COR-L47 (cell line): ENCODE measurements at places on chromosomes 1 and 21.

- DNase-seq, result no peak
Measured at GRCh38 chr1:162141281-162142054, 72.0 kb downstream of the NOS1AP start.

- DNase-seq, result no peak
Measured at GRCh38 chr1:96409087-96409486, 312.5 kb upstream of the PTBP2 start.

DNA sequence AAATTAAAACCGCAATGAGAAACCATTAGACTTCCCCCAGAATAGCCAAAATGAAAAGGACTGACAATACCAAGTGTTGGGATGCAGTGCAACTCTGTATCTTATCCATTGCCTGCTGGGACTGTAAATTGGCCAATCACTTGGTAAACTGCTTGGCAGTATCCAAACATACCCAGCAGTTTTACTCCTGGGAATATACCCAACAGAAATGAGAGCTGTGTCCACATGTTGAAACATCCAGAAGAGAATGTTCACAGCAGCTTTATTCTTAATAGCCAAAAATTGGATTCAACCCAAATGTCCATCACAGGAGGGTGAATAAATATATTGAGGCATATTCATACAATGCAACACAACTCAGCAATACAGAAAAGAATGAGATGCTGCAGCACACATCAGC lies 13.7 kb upstream of the FAM20B start:
- DNase-seq, result no peak

DNA sequence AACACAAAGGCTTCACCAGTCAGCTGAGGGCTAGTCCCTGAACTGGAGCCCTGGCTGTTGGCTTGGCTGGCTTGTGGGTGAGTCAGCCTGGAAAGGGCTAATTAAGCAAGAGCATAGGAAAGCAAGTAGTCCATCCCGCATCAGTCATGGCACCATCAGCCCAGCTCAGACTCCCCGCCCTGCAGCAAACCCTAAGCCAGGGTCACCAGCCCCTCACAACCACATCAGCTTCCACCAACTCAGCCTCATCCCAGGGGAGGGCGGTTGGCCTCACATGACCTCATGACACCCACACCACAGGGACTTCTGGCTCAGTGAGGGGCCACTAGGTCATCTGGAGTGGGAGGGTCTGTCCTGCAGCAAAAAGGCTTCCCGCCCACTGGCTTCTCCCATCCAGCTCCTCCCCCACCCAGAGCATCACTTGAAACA lies 7.0 kb upstream of the SPATC1L start:
- no peak for DNase-seq

DNA sequence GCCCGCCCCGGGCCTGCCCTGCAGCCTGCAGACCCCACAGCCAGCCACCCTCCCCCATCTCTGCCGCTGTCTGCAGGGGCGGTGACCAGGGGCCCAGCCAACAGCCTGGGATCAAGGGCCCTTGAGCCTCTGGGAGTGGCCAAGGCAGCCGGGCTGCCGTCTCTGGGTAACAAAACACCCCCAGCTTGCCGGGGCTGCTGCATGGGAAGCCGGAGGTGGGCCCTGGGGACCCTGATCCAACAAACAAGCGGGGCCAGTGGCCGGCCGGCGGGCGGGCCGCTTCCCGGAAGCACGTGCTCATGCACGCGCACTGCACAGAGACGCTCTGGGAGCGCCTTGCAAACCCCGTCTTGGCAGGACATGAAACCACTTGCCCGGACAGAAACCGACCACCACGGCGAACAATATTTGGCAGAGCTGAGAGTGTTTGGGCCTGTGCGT lies 13.2 kb downstream of the MEGF6 start:
- DNase-seq, result no peak

- peak; percentile 12 for DNase-seq
Measured at GRCh38 chr1:55209247-55209646, 5.9 kb downstream of the USP24 start.

GRCh38 chr1:67465375-67465774 lies 35.2 kb upstream of the SERBP1 start:
- DNase-seq, result no peak

DNA sequence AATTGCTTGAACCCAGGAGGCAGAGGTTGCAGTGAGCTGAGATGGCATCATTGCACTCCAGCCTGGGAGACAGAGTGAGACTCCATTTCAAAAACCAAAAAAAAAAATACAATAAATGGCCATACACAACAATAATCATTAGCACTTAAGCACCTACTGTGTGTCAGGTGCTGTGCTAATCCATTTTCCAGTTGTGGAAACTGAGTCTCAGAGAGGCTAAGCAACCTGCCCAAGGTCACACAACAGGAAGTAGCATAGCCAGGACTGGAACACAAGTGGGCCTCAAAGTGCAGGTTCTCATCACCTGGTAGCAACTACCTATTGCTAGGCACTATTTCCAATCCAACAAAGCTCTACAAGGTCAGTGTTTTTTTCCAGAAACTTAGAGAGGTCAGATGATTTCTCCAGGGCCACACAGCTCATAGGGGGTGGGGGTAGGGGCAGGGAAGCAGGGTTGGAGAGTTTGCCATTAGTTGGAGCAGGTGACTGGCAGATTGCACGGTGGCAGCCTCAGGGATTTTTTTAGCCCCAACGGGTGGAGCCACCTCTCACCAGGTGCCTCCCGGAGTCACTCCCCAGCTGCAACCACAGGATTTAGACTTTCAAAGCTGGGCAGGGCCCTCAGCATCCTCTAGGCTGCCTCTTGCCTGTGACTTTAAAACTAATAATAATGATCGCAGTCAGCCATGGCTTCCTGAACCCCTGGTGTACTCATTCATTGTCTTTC lies 52.5 kb upstream of the ID3 start:
- peak; percentile 22 for DNase-seq

GRCh38 chr1:109229531-109230127 lies 15.9 kb downstream of the SARS1 start:
- DNase-seq, result peak; percentile 97

GRCh38 chr1:167086033-167086432 lies 4.1 kb downstream of the GPA33 start:
- no peak for DNase-seq

- DNase-seq, result no peak
Measured at GRCh38 chr1:156849151-156849496, 9.8 kb downstream of the INSRR start.

DNA sequence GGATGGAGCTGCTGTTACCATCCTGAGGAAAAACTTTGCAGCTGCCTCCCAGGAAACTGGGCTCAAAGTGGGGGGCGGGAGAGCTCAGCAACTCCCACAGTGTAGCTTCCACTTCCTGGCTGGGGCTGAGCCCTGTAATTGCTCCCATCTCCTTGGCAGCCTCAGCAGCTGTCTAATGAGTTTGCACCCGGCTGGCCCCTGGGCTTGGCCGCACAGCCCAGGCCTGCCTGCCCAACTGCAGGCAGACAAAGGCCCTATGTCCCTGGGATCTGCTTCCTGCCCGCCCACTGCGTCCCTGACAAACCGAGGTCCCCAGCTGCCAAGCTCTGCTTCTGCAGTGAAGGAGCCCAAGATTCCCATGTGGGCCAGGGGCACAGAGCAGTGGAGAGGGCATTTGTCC lies 30.1 kb downstream of the EDN2 start:
- peak; percentile 78 for DNase-seq

GRCh38 chr1:79150576-79150975 lies 144.0 kb upstream of the ADGRL4 start:
- DNase-seq, result no peak

GRCh38 chr1:14543191-14543840 lies 55.2 kb upstream of the KAZN start:
- DNase-seq, result no peak

GRCh38 chr1:227775841-227776240 lies 39.6 kb upstream of the PRSS38 start:
- no peak for DNase-seq

GRCh38 chr1:156889802-156890580 lies 3.5 kb upstream of the PEAR1 start:
- peak; percentile 80 for DNase-seq

DNA sequence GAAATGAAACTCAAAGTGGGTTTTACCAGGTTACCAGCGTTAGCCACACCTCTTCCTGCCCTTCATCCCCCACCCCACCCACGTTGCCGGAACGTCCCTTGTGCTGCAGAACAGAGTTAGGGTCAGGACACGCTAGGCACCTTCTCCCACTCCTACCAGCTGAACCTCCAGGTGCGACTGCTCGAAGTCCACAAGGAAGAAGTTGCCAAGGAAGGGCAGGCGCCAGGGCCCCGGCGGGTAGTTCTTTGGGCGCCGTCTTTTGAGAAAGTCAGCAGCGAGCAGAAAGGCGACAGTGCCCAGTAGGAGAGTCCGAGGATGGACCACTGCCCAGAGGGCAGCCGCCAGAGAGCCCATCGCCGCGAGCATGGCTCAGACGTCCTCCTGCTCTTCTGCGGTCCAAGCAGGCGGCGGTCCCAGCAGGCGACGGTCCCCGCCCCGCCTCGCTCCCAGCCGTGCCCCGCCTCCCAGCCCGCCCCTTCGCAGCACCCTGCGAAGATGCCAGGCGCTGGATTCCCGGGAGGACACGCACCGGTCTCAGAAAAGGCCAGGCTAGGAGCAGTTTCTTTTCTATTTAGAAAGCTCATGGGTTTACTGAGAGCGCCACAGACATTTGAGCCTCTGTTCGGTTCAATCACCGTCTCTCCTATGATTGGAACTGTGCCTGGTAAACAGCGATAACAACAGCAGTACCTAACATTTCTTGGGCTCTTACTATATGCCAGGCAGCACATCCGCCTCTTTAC lies at the start of gene CYP2J2:
Gene CYP2J2 (minus strand): TSS at position 393 of the 743 bp plus-strand sequence. CDS start 27 bp downstream, at position 366.
- DNase-seq, result peak; percentile 28

GRCh38 chr1:153505576-153505975 lies 30.2 kb downstream of the S100A6 start:
- DNase-seq, result no peak

DNA sequence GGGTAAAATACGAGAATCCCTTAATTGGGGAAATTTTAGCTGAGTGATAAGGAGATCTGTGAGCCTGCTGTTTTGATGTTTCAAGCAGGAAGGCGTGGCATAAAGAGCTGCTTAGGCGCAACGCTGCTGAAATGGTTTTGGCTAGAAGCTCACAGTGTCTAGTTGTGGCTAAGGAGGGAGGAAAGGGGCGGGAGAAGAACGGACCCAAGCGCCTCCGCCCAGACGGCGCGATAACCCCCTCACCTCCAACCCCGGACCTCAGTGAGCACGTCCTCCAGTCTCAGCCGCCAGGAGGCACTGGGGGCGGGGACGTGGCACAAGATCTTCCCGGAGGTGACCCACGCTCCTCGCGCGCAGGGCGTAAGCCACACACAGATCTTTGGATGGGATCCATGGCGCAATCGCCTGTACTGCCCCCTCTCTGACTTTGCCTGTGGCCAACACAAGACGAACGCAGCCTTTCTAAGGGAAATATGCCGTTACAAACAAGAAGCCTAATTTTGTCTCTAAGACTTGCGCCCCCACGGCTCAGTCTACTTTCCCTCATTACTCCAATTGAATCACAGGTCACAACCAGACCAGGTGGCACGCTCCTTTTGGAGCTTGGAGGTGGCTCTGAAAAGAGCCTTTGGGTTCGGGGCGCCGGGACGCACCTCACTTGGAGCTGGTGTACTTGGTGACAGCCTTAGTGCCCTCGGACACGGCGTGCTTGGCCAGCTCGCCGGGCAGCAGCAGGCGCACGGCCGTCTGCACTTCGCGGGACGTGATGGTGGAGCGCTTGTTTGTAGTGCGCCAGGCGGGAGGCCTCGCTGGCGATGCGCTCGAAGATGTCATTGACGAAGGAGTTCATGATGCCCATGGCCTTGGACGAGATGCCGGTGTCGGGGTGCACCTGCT lies 23.4 kb upstream of the RNF187 start:
- peak; percentile 31 for DNase-seq

GRCh38 chr1:157274698-157275534 lies 136.7 kb upstream of the ETV3 start:
- DNase-seq, result no peak

DNA sequence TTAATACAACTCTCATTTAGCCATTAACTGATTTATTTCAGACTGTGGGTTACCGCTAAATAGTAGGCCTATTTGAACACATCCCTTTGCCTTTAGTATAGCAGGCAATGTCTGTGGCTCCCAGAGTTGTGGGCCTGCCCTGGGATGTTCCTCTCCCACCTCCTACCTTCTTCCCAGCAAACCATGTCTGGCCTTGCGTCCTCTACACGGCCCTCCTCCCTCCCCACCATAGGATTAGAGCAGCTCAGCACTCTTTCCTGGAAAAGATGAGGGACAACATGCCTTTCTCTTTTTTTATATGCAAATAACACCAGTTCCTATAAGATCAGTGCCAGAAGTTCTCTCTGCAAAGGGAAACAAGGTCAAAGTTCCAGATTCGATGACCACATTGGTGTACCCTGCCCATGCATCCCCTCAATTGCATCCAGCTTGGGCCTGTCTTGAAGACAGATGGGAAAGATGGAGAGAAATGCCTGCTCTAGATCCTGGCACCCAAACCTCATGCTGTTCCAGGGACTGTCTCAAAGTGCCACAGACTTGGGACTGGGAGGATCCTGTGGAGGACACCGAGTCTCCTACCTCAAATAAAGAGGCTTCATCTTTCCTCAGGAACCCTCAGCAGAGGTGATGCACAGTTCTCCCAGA lies 57.2 kb downstream of the CD46 start:
- no peak for DNase-seq

DNA sequence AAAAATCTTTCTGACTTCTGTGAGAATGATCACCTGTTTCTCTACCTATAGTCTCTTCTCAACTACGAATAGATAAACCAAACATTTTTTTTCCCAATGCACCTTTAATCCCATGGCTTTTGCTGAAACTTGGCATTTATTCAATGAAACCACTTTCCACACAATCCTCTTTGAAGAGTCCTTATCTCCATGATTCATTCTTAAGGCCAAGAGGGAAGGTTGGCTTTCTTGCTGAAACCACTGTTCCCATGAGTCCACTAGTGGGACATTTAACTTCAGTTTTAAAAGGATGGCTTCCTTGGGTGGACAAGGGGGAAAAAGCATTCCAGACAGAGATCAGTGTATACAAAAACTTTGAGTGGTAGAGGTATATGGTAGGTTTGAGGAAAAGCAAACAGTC lies 73.6 kb downstream of the CRB1 start:
- DNase-seq, result no peak

DNA sequence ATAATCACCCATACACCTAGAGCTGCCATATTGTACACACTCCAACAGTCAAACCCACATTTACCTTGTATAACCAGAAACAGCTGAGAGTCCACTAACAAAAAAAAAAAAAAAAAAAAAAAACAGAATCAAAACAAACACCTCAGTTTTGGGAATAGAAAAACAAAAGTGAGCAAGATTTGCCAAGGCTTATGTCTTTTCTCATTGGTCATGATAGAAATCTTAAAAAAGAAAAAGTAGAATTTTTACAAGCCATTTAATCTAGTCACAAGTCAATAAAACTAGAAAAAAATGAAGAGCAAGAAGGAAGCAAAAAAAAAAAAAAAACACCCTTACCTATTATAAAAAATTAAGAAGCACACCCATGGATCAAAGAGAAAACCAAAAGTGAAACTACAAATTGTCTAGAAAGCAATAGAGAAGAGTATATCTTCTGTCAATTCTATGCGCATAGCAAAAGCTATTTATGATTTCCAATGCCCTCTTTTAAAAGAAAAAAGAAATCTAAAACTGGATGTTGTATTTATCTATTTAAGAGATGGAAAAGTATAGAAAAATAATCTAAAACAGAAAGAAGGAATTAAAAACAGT lies 113.2 kb upstream of the GALNT2 start:
- no peak for DNase-seq

- no peak for DNase-seq
Measured at GRCh38 chr1:58576727-58577653, at the start of gene TACSTD2. Gene TACSTD2, minus strand, starts transcription at chr1:58577252. Its CDS starts 96 bp downstream, at chr1:58577156.

GRCh38 chr1:160101717-160102522 lies 3.5 kb upstream of the IGSF8 start:
- no peak for DNase-seq

GRCh38 chr1:82704393-82704792 lies 903.7 kb downstream of the ADGRL2 start:
- no peak for DNase-seq

- peak; percentile 41 for DNase-seq
Measured at GRCh38 chr1:165365341-165365740, 8.8 kb upstream of the LMX1A start.
